AG04449 (cell line): ENCODE measurements at places on chromosomes 6 and 20.

GRCh38 chr20:41531518-41532275 is 86.5 kb downstream of the CHD6 start:
- no peak for DNase-seq

DNA sequence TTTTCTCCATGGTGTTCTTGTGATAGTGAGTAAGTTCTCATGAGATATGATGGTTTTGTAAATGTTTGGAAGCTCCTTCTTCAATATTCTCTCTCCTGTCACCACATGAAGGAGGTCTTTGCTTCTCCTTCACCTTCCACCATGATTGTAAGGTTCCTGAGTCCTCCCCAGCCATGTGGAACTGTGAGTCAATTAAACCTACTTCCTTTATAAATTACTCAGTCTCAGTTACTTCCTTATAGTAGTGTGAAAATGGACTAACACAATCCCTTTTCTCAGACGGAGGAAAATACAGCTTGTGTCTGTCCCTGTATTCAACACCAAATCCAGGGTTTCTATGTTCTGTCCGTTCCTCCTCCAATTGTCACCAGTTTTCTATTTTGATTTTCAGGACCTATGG is 181.0 kb downstream of the ALDH8A1 start:
- no peak for DNase-seq

GRCh38 chr20:52975803-52976531 is 3.8 kb downstream of the TSHZ2 start:
- DNase-seq = no peak

GRCh38 chr6:99189823-99190721 is 159.4 kb downstream of the FAXC start:
- DNase-seq = no peak

- no peak for DNase-seq
Observed at GRCh38 chr6:33017018-33017417, 7.6 kb upstream of the HLA-DOA start.

- no peak for DNase-seq
Observed at GRCh38 chr6:160057080-160057479, 64.5 kb upstream of the SLC22A1 start.

DNA sequence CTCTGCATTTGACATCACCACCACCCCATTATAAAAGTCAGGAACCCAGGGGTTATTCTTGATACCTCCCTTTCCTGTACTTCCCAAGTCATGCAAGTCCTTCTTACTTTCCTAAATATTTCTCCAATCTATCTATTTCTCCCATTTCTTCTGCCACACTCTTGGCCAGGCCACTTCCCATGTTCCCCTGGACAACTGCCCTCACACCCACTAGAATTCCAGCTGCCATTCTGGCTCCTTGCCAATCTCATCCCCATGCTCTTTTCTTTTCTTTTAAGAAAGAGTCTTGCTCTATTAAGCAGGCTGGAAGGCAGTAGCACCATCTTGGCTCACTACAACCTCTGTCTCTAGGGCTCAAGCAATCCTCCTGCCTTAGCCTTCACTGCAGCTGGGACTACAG is 15.2 kb downstream of the DEFB132 start:
- no peak for DNase-seq

- DNase-seq = no peak
Observed at GRCh38 chr6:135129136-135129856, 51.8 kb upstream of the MYB start.

DNA sequence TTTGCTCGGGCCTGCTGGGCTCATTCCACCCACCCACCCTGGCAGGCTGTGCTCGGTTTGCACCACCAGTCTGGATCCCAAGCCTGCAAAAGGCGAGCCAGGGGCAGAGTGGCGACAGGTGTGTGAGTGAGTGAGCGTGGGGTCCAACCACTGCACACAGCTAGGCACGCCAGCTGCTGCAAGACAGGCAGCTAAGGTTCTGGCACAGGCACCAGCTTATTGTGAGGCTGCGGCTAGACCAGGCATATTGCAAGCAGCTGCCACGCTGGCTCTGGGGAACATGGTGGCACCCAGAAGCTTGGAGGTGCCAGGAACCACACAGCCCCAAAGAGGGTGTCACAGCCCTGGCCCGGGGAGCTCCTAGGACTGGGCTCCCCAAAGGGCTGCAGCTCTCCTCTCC is 205.1 kb downstream of the ANKRD60 start:
- no peak for DNase-seq
